Right lobe of liver (tissue), 6 donors: ENCODE measurements at places on chromosomes 12 and 14.
A peak's percentile ranks its signal among the peaks of the same experiment; 100 is the strongest.

- no peaks in the 10 kb centered on the region for H3K27me3 ChIP-seq
- no peaks in the 10 kb centered on the region for H3K36me3 ChIP-seq
- no peaks in the 10 kb centered on the region for H3K4me1 ChIP-seq
- DNase-seq, result no peak
Observed at GRCh38 chr12:116323406-116324386, 46.2 kb upstream of the MED13L start.

- no peak overlapping the region for H3K4me3 ChIP-seq
- H3K27me3 ChIP-seq, result no peaks in the 10 kb centered on the region
- no peaks in the 10 kb centered on the region for H3K36me3 ChIP-seq
- no peak overlapping the region for H3K27ac ChIP-seq
- no peaks in the 10 kb centered on the region for H3K4me1 ChIP-seq
- peak; percentile 41 for DNase-seq
Observed at GRCh38 chr14:104148433-104149277, 10.3 kb downstream of the KIF26A start.

DNA sequence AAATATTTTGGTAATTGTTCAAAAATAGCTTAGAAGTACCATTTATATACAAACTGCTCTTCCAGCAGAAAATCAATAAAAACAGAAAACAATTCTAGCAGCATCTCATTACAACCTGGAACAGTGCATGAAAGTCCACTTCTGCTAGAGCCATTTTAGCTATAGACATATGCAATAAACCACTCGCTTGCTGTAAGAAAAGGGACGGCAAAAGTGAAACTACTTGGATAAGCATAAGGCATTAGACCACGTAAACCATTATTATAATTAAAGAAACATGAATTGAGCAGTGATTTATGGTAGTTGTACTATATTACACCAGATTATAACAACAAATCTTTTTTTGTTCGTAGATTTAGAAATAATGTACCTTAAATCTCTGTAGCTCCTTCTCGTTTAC, 48.7 kb downstream of the LRIG3 start:
- DNase-seq, result no peak
- H3K4me3 ChIP-seq, result no peak overlapping the region
- no peaks in the 10 kb centered on the region for H3K36me3 ChIP-seq

DNA sequence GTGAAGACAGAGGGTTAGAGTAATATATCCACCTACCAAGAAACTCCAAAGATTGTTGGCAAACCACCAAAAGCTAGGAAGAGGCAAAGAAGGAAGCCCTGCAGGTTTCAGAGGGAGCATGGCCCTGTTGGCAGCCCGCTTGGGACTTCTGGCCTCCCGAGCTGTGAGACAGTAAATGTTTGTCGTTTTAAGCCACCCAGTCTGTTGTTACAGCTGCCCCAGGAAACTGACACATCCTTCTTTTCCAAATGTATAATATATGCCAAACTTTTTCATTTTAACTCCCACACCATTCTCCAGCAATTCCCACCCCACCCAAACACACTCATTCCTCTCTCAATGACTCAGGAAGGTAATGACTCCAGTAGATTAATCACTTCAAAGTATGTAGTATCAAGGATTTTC, 74.0 kb downstream of the RPS29 start:
- H3K27me3 ChIP-seq, result no peaks in the 10 kb centered on the region
- no peaks in the 10 kb centered on the region for H3K36me3 ChIP-seq
- H3K4me1 ChIP-seq, result no peaks in the 10 kb centered on the region
- H3K4me3 ChIP-seq, result no peak overlapping the region
- H3K27ac ChIP-seq, result no peak overlapping the region
- no peak for DNase-seq

DNA sequence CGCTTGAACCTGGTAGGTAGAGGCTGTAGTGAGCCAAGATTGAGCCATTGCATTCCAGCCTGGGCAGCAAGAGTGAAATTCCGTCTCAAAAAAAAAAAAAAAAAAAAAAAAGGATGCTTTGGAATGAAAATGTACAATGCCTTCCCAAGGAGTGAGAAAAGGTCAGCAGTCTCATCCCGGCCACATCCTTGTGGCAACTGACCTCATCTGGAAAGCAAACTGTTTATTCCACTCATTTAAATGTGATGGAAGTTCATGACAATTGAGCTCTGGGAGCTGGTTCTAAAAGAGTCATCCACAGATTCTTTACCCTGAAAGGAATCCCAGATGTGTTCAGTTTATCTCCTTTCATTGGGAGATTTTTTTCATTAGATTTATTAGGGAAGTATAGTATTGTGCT, 19.4 kb upstream of the LIMA1 start:
- no peak for DNase-seq
- H3K4me3 ChIP-seq, result no peak overlapping the region
- H3K4me1 ChIP-seq, result peaks cover 5% of the 10 kb centered on the region
- no peaks in the 10 kb centered on the region for H3K36me3 ChIP-seq

DNA sequence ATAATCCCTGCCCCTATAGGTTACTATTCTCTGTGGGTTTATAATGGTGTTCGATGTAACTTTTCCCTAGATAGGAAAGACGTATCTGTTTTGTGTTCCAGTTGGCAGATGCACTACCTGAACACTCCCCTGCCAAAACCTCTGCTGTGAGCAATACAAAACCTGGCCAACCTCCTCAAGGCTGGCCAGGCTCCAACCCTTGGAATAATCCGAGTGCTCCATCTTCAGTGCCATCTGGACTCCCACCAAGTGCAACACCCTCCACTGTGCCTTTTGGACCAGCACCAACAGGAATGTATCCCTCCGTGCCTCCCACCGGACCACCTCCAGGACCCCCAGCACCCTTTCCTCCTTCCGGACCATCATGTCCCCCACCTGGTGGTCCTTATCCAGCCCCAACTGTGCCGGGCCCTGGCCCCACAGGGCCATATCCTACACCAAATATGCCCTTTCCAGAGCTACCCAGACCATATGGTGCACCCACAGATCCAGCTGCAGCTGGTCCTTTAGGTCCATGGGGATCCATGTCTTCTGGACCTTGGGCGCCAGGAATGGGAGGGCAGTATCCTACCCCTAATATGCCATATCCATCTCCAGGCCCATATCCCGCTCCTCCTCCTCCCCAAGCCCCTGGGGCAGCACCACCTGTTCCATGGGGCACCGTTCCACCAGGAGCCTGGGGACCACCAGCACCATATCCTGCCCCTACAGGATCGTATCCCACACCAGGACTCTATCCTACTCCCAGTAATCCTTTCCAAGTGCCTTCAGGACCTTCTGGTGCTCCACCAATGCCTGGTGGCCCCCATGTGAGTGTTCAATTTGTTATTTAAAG, 11.3 kb downstream of the MAPK1IP1L start:
- H3K4me3 ChIP-seq, result no peak overlapping the region
- no peak for DNase-seq
- no peak overlapping the region for H3K27ac ChIP-seq
- no peaks in the 10 kb centered on the region for H3K27me3 ChIP-seq
- H3K36me3 ChIP-seq, result no peaks in the 10 kb centered on the region

DNA sequence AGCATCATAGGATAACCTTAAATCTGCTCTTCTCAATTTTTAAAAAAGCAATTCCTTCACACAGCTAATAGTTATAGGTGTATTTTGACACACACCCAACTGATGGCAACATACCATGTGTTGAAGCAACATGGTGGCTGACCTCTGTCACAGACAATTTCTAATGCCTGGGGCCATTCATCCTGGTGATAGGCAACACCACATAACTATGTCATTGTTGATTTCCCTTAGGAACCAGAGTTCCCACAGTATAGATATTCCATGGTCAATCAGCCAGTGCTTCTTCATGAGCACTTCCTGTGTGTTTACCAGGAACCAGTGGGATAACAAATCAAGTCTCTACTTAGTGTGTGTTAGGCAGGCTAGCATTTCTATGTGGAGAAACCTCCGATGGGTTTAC, 88.3 kb downstream of the FIGNL2 start:
- no peaks in the 10 kb centered on the region for H3K27me3 ChIP-seq
- H3K36me3 ChIP-seq, result no peaks in the 10 kb centered on the region
- H3K4me1 ChIP-seq, result peaks cover 10% of the 10 kb centered on the region
- no peak for DNase-seq

GRCh38 chr14:77738559-77739250, 22.3 kb downstream of the SNW1 start:
- peak overlapping the region; percentile 13 for H3K27ac ChIP-seq
- H3K4me1 ChIP-seq, result no peaks in the 10 kb centered on the region
- no peak overlapping the region for H3K4me3 ChIP-seq
- DNase-seq, result no peak
- no peaks in the 10 kb centered on the region for H3K27me3 ChIP-seq

- no peak overlapping the region for H3K4me3 ChIP-seq
- H3K4me1 ChIP-seq, result no peaks in the 10 kb centered on the region
- H3K36me3 ChIP-seq, result no peaks in the 10 kb centered on the region
Observed at GRCh38 chr12:85856966-85857365, 17.1 kb upstream of the NTS start.

DNA sequence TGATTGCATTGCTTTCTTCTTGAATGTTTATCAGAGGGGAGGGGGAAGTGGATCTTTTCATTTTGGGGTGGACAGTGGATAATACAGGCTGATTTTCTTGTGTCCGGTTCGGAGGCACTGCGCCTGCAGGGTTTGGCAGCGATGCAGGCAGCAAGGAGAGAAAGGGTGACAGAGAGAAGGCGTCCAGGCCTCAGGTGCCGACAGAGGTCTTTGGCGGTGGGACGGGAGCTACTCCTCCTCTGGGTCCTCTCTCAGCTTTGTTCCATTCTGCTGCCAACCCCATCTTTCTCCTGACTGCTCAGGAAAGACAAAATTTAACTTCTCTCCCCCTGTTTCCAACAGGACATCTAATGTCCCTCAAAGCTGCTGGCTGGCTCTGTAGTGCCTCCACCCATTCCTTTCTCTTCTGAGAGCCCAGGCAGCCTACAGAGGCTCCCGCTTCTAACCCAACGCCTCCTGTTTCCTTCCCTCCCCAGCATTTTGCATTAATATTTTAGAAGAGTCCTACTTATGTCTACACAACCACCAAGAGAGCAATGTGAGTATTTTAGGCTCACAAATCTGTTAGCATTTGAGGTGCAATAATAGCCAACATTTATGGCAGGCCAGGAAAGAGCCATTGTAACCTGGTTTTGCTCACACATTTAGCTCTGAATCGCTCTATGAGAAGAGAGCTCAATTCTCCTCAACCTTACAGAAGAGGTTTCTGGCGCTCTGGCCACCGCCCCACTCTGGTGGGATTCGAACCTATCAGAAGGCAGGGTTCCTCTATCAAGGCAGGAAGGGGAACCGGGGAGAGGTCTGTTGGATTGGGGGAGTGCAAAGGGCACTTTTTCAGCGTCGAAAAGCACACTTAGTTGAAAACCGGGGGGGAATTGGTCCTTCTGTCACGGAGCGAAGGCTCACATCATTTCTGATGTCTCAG, 7.1 kb upstream of the TBX5 start:
- no peak overlapping the region for H3K4me3 ChIP-seq
- no peak overlapping the region for H3K27ac ChIP-seq
- DNase-seq, result no peak
- no peaks in the 10 kb centered on the region for H3K36me3 ChIP-seq
- H3K4me1 ChIP-seq, result no peaks in the 10 kb centered on the region

GRCh38 chr12:44611538-44611937, 264.6 kb downstream of the NELL2 start:
- H3K4me1 ChIP-seq, result no peaks in the 10 kb centered on the region
- H3K36me3 ChIP-seq, result no peaks in the 10 kb centered on the region
- no peak overlapping the region for H3K4me3 ChIP-seq
- no peak for DNase-seq
- no peaks in the 10 kb centered on the region for H3K27me3 ChIP-seq
- no peak overlapping the region for H3K27ac ChIP-seq

GRCh38 chr12:57456145-57456700, 1.1 kb downstream of the INHBE start:
- H3K27me3 ChIP-seq, result no peaks in the 10 kb centered on the region
- H3K4me1 ChIP-seq, result peaks cover 2% of the 10 kb centered on the region
- H3K36me3 ChIP-seq, result no peaks in the 10 kb centered on the region
- peak overlapping the region; percentile 69 for H3K27ac ChIP-seq
- peak overlapping the region; percentile 77 for H3K4me3 ChIP-seq

DNA sequence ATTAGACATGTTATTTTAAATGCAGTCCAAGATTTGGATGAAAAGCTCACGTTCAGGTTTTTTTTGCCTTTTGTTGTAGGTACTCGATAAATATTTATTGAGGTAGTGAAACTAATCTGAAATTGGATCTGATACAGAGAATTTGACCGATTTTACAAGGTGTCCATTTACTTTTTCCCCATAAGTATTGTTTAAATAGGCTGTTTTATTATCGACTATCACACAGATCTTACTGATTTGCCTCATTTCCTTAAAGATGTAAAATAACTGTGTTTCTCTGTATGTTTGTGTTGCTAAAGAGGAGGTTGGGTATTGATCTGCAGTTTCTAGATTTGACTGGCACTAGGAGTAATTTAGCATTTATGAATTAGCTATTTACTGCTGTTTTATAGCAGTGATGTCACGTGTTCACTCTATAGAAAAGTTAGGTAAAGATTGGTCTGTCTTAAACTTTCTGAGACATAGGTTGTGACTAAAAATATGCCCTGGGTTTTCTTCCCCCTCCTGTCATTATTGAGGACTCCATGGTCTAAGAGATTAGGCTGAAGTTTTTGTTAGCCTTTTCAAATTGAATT, 3.5 kb downstream of the RAP1B start:
- no peaks in the 10 kb centered on the region for H3K27me3 ChIP-seq
- no peaks in the 10 kb centered on the region for H3K36me3 ChIP-seq
- H3K4me1 ChIP-seq, result no peaks in the 10 kb centered on the region
- DNase-seq, result no peak
- no peak overlapping the region for H3K4me3 ChIP-seq
- no peak overlapping the region for H3K27ac ChIP-seq

- DNase-seq, result no peak
- H3K4me1 ChIP-seq, result no peaks in the 10 kb centered on the region
- no peak overlapping the region for H3K4me3 ChIP-seq
- no peak overlapping the region for H3K27ac ChIP-seq
- H3K27me3 ChIP-seq, result no peaks in the 10 kb centered on the region
Observed at GRCh38 chr14:33880330-33880729, 70.5 kb downstream of the EGLN3 start.

DNA sequence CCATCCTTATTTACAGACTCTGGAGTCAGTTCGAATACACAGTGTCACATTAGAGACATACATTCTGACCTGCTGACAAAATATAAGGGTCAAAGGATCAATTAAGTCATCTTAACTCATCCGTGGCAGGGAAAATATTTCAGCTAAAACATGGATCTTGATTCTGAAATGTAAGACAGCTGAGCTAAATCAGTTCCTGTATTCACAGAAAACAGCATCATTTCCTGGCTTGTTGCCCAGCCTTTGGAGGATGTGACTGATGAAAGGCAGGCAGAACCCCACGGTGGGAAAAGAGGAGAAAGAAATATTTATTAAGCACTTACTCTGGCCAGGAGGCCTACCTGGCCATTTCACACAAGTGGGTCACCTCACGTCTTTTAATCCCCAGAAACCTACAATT, 101.9 kb downstream of the GAS2L3 start:
- H3K36me3 ChIP-seq, result no peaks in the 10 kb centered on the region
- H3K27me3 ChIP-seq, result no peaks in the 10 kb centered on the region
- no peak overlapping the region for H3K27ac ChIP-seq
- no peaks in the 10 kb centered on the region for H3K4me1 ChIP-seq
- no peak for DNase-seq
- no peak overlapping the region for H3K4me3 ChIP-seq
